ENCODE measurements at places on chromosomes 16 and 17.

DNA sequence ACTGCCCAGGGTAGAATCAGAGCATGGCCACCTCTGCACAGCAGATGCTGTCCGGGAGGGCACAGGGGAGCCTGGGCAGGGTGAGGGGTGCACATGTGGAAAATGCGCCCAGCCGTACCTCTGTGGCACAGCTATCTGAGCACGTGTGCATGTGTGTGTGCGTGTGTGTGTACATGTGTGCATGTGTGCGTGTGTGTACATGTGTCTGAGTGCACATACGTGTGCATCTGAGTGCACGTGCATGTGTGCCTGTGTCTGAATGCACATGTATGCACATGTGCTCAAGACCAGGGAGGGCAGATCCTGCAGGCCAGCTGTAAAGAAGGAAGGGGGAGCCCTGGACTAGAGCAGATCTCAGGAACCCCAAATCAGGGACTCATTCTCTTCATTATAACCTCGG is 37.3 kb upstream of the ENPP7 start:
- DNase-seq, result no peak

DNA sequence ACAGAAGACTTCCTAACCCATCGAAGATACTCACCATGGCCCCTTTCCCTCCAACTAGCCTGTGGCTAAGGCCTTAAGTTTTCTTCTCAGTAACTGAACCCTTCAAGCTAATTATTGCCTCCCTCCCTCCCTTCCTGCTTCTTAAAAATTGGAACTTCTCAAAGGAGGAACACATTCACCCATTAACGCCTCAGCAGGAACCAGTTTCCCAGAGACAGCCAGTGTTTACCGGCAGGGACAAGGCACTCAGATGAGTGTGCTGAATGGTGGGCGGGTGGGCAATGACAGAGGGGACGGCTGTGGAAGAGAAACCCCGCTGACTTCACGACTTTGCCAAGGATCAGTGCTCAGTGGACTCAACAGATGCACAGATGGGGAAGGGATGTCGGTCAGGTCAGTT is 20.3 kb downstream of the PITPNA start:
- DNase-seq, result no peak

GRCh38 chr16:49890876-49891275 is 35.0 kb upstream of the ZNF423 start:
- DNase-seq, result peak; percentile 27

DNA sequence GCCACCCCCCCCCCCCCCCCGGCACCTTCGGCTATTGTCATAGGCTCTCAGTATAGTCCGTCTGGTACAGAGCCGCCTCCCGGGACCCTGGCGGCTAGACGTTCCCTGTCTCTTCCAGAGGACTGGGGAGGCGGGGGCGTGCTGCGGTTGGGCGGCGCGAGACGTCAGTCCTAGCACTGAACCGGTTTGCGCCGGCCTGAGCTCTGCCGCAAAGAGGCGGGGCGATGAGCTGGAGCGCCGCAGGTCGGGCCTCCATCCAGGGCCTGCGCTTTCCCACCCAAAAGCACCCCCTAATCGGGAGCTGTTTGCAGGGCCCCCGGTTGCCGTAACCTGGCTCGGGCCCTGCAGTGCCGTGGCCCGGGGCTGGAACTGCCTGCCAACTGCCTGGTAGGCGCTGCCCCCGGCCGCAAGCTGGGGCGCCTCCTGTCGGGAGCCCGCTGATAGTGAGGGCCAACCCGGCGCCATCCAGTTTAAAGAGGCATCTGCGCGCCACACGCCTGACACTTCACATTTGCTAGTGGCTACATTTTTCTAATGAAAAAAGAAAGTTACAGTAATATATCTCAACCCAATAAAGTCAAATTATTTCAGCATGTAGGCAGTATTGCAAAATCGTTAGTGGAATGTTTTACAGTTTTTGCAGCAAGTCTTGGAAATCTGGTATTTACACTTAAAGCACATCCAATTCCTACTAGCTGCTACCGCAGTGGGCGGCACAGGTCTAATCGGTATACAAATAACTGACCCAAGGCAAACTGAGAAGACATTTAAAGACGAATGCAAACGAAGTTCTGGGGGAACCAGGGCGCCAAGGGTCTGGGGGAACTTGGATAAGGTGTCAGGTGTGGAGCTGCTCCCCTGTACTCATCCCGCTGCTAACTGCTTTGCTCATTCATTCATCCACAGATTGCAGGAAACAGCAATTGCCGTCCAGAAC is 753 bp upstream of the USP22 start:
- peak; percentile 89 for DNase-seq

- DNase-seq, result no peak
Measured at GRCh38 chr16:89020068-89020924, 43.3 kb upstream of the CBFA2T3 start.

DNA sequence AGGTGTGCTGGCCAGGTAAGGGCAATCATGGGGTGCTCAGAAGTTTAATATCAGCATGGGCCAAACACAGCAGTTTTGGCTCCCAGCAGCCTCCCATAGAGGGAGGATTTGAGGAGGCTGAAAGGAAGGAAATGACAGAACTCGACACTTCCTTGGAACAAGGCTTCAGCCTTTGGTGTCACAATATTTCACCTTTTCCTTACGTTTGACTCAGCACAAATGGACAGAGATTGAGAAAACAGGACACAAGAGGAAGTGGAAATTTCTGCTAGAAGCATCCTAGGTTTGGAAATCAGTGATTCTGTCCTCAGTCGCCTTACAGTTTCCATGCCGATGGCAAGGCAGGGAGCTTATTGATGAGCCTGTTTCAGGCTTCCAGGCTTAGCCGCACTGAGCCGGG is 181.4 kb downstream of the MAF start:
- peak; percentile 66 for DNase-seq

GRCh38 chr16:21167360-21167759 is 8.9 kb downstream of the LDAF1 start:
- peak; percentile 64 for DNase-seq

GRCh38 chr17:82432017-82432416 is 13.6 kb upstream of the OGFOD3 start:
- DNase-seq, result no peak

DNA sequence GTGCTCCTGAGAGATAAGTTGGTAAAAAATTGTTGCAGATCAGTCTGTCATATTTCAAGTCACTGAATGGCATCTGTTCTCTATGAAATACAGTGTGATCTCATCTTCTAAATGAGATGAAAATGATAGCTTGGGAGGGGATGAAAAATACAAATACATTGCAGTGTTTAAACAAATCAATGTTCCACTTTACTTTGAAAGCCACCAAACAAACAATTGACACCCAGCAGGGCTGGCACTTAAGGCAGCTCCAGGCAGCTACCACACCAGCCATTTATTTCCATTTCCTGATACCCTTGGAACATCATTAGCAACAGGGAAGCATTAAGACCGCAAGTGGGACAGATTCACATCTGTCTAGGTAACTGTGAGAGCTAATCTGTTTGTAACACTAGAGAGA is 827.6 kb upstream of the KIF2B start:
- no peak for DNase-seq
